ENCODE measurements at places on chromosomes 5 and 9.

DNA sequence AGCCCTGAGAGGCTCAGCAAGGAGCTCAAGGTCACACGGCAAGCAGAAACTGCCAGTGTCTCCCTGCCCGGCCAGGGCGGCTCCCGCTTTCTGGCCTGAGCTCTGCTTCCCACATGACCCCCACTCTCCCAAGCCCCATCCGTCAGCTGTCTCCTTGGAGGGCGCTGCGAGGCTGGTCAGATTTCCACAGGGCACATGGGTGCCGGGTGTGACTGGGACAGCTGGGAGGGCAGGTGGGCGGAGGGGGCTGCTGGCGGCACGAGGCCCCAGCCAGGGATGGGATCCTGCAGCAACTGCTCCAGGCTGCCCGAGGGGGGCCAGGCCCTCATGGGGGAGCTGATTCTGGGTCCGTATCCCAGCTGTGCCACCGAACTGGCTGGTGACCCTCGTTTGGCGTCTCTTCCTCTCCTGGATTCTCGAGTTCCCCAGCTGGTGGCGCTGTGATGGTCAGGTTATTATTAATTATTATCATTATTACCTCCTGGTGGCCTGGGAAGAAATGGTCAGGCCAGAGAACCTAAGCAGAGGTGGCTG is 12.9 kb upstream of the WDR38 start:
- DNase-seq, result no peak

DNA sequence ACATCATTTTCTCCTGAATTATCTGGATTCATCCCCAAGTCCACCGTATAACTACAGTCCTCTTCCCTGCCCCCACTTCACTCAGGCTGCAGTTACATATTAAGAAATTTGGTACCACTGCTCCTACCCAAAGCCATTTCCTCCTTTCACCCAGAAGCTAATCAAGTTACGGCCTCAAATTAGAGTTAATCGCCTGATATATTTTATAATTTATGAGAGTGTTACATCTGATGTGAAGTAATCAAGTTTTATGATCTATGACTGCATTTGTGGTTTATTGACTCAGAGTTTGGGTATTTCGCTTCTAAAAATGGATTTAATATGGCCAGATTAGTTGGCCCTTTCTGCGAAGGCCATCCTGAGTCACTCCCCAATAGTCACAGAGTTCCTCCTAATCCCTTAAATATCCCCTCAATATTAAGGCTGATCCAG is 223.6 kb upstream of the KIF2A start:
- no peak for DNase-seq

DNA sequence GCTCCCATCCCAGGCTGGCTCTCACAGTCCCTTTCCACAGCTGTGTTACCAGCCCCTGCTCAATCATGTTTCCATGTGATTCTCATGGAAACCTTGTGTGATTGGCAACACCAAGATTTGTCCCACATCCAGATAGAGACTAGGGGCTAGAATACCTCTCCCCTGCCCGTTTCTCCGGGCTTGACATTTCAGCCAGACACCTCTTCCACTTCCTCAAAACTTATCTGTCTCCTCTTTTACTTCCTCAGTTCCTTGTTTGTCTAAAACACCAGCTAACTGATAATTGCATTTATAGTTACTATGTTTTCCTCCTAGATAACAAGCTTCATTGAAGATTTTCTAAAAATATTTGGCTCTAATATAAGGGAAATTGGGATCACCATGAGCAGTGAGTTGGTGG is 16.6 kb upstream of the KCNMB1 start:
- DNase-seq, result peak; percentile 40

DNA sequence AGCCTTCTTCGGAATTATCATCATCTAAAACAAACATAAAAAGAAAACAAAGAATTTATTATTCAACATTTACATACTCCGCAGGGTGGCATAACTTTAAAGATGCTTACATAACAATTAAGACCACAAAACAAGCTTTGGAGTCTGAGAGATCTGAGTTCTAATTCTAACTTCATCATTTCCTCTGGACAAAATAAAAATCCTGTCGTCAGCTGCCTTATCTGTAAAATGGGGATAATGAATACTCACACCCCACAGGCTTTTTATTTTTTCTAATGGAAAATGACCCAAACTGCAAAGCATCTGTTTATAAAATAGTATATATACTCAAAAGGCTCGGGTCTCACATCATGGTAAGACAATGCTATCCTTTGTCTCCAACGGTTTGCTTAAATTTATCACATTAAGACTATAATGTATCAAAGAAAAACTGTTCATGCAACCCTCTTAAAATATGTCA is 4.3 kb downstream of the ARRDC3 start:
- no peak for DNase-seq

DNA sequence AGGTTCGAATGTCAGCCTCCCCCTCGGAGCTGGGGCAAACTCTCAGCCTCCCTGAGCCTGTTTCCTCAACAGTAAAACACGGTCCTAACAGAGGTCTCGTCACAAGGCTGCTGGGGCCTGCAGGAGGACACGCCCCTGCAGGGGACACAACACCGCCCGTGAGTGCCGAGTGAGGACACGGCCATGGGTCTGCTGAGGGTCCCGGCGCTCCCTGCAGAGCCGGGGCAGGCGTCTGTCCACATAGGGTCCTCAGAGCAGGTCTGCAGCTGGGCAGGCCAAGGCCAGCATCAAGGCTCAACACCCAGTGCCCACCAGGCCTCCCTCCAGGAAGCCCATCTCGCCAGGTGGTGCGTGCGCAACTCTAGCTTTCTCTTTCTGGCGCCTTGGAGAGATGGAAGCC is 125.2 kb downstream of the VAV2 start:
- DNase-seq, result no peak

DNA sequence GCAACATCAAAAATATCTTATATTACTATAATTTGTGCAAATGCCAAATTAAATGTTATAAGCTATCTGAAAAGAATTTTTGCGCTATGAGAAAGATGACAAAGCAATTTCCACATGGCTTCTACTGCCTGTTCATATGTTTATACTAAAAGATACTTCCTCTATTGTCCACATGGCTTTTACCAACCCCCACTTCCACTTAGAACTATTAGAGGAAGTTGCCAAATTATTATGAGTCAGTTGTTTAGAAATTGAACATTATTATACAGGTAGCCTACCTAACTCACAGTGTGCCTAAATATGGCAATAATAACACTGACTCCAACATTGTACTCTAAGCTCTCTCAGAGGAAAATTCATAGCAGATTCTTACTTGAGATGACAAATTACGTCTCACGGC is 37.6 kb upstream of the SLC27A6 start:
- DNase-seq, result no peak

GRCh38 chr5:85646641-85647040 is 971.1 kb upstream of the COX7C start:
- DNase-seq, result no peak

DNA sequence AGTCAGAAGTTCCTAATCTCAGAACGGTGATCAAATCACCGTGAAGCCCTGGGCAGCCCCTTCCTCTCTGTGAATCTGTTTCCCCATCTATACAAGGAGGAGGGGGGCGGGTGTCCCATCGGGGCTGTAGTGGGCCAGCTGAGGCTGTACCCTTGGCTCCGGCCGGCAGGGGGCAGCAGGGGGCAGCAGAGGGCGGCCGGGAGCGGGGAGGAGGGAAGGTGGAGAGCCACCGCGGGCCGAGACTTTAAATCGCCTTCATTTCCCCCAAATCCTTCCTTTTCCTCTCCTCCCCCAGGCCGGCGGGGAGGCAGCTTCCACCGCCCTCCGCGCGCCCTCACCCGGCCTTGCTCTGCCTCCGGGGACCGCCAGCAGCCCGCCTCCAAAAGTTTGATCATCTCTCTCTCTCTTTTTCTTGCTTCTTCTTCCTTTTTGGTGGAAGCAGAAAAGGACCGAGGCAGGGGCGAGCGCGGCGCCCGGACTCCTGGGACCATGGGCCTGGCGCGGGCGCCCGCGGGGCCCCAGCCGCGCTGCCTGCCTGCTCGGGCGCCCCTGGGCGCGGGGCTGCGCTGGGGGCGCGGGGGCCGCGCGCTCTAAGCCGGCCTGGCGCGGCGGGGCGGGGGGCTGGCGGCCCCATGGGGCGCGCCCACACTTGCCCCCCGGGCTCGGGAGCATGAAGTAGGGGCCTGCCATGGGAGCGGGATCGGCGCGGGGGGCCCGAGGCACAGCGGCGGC is at the start of gene COL27A1:
TSS of gene COL27A1 (plus strand) at position 275 of the 732 bp plus-strand sequence. CDS start at position 689, 414 bp downstream.
- peak; percentile 73 for DNase-seq

GRCh38 chr5:6592601-6593000 is 40.2 kb downstream of the NSUN2 start:
- DNase-seq, result no peak

DNA sequence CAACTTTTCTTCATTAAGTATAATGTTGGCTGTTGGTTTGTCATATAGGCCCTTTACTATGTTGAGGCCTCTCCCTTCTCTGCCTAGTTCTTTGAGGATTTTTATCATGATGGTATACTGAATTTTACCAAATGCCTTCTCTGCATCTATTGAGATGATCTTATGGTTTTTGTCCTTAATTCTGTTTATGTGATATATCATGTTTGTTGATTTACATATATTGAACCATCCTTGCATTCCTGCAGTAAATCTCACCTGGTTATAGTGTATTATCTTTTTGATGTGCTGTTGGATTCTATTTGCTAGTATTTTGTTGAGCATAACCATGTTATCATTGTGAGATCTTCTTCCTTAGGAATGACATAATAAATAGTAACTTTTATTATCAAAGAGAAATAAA is 362.9 kb downstream of the CCDC171 start:
- DNase-seq, result no peak

GRCh38 chr5:131720714-131721113 is 76.1 kb downstream of the FNIP1 start:
- no peak for DNase-seq

DNA sequence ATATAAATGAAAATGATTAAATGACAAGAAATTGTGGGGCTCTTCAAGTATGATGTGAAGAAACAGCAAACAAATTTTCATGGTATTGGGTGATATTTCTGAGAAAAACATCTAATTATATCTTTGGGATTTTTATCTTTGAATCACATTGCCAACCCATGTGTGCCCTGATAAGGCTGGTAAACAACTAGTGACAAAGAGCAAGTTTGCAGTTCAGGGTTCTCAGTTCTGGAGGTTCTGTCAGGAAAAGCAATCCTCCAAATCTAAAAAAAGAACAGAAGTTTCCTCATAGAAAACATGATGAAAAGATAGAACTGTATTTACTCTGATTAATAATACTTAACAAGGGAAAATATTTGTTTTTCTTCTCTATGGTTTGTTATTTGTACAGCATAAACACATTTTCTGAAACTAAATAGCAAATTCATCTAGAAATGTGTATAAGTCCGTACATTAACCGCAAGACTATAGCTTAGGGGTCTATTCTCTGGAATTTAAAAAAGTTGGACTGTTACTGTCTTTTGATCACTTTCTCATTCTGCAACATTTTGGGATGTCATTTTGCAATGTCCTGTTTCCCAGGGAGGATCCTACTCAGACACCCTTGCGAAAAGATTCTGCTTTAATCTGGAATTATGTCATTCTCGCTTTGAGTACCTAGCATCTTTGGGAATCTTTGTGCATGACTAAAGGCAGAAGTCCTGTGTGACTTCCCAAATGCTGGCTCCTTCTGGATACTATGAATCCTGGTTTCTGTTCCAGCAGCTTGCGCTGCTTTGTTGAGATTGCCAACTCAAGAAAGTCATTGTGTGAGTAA is 308.5 kb downstream of the ADGRV1 start:
- no peak for DNase-seq
